ENCODE measurements at places on chromosomes 7 and 10.

DNA sequence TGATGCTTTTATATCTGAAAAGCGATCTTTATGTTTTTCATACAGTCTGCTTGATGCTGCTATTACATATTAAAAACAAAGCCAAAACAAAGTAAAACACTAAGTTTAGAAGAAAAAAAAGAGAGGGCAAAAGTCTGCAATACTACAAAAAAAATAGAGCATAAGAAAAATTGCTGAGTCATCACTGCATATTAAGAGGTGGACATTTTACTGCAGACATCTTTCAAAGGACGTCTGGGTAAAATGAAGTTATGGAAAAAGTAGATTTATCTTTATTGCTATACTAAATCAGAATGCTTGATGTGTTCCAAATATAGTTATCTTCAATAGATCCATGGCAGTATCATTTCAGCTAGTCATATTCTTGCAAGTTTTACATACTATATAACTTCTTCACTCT, 172.0 kb downstream of the MAGI2 start:
- no peak for DNase-seq

DNA sequence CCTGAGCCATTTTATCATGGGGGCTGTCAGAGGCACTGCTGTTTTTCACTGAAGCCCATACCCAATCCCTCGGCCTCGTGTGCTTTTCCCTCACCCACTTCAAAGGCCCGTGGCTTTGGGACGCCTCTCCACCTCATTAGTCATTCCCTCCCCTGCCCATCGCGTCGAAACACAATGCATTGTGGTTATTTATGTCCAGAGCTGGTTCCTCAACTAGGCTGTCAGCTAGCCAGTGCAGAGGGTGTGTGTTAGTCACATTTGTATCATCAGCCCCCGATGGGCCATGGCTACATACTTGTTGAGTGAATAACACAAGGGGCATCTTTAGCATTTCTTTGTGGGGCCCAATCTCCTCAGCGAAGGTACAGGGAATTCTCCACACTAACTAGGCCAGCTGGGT, 3.8 kb upstream of the CRCP start:
- DNase-seq = peak; percentile 94

DNA sequence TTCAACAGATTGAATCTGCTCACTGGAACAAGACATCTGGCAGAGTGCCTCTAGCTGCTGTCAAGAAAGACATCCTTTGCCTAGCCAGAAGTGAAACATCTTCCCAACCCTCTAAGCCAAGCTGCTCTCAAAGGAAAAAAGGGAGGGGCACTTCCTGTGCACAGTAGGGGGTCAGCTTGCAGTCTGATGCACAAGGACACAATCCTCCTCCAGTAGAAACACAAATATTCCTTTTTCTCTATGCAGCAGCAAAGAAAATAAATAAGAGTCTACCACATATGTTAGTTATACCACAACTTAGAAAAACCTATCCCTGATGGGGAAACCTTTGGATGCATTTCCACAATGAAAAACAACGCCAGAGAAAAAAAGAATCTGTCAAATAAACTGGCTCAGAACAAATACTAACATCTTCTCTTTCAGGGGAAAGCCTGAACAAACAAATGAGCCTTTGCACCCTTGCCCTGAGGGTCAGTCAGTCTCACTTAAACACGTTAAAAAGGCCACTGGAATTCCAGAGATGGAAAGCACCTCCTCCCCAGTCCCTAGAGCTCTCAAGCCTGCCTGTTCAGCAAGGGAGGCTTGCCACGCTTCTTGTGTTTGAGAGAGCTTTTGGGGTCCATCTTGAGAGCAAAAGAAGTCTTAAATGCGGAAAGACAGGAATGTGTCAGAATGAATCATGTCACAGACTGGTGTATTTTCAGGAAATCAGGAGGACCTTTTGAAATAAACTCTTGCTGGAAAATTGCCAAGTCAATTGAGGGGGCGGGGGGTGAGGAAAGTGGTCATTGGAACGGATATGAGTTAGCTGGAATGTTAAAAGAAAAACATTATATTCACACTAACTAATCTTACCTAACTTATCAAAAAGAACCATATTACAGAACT, 7.5 kb downstream of the LAMB1 start:
- peak; percentile 96 for DNase-seq

GRCh38 chr7:134448356-134449229, 10.3 kb downstream of the AKR1B1 start:
- no peak for DNase-seq

- no peak for DNase-seq
Observed at GRCh38 chr10:24904824-24905223, 47.6 kb downstream of the PRTFDC1 start.

GRCh38 chr7:115146148-115146547, 224.3 kb downstream of the MDFIC start:
- DNase-seq = no peak

GRCh38 chr7:41131956-41132355, 570.9 kb downstream of the INHBA start:
- DNase-seq = no peak

DNA sequence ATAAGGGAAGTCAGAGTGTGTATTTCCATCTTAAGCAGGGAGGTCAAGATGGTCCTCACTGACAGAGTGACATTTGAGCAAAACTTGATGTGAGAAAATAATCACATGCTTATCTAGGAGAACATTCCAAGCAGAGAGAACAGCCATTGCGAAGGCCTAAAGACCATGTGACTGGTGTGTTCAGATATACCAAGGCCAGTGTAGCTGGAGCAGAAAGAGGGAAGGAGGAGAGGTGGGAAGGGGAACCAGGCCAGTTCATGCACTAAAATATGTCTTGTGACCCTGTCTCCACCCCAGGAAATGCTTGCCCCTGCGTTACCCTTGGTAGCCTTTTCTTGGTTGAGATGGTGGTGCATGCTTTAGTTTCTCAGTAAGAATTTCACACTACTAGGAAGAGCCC, 77.4 kb downstream of the CACNB2 start:
- DNase-seq = no peak

DNA sequence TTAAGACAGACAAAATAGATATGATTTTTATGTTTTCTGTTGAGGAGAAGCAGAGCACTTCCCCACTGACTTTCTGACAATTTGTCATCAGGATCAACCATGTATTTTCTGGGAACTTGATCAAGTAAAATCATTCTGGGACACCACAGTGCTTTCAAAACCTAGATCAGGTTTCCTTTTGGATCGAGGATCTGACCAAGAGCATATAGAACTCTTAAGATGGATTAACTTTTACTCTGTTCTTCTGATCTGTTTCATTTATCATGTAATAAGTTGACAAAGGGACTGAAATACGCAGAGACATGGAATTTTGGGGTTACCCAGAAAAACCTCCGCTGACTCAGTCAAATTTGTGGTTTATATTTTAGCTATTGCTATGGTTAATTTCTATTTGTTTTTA, 136.0 kb upstream of the WNT16 start:
- no peak for DNase-seq

DNA sequence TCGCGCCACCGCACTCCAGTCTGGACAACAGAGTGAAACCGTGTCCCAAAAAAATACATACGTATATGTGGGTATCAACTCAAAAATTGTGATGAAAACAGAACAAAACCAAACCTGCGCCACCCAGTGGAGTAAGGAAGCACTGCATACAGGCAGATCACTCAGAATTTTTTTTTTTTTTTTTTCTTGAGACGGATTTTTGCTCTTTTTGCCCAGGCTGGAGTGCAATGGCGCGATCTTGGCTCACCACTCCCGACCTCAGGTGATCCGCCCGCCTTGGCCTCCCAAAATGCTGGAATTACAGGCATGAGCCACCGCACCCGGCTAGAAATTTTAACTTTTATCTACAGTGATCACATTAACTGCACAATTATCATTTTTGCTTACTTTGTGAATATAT, 9.1 kb upstream of the TMEM236 start:
- no peak for DNase-seq

DNA sequence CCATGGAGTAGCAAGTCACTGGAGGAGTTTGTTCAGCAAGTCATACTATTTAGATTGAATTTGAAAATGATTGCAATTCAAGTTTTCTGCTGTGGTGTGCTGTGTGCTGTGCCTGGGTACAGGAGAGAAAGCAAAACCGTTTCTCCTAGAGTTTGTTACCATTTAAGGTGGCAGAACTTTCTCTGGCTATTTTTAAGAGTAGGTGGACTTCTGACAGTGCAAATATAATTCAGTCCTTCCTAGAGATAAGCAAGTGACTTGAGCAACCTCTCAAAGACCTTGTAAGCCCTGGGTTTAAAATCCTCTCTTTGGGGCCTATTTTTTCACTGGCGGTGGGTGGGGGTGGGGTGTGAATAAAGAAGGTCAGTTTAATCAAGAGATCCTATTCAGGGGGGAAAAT, 42.9 kb upstream of the FGL2 start:
- DNase-seq = no peak

GRCh38 chr7:76048668-76048988, 722 bp downstream of the MDH2 start:
- DNase-seq = no peak

- DNase-seq = peak; percentile 46
Observed at GRCh38 chr10:132551093-132551807, 13.7 kb downstream of the INPP5A start.

DNA sequence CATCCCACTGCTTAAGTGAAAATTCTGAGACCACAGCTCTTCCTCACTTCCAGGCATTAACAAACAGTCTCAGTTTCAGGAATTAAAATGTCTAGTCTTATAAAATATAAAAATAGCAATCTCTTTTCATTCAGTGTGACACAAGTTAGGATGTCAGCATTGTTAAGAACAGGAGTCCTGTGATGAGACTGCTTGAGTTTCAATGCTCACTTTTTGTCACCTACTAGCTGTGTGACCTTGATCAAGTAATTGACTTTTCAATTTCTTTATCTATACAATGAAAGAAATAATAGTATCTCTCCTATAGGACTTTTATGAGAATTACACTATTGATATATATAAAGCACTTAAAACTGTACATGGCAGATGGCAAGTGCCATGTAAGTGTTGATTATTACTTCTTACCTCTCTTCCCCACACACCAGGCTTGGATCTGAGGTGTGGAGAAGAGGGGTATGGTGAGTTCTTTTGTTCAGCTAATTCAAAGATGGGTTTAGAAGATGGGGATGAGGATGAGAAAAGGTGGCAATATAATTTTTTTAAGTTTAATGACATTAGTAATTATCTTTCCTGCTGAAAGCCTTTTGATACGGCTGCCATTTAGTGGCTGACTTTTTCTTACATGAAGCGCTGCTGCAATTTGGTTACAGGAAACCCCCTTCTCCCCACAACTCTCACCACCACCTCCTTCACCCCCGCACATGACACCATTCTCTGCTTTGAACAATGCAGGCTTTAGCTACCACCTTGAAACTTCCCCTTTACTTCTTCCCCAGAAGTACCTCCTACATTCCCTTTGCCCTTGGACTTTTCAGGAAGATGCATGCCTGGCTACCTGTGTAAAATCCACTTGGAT, 20.8 kb upstream of the HYAL4 start:
- DNase-seq = no peak

DNA sequence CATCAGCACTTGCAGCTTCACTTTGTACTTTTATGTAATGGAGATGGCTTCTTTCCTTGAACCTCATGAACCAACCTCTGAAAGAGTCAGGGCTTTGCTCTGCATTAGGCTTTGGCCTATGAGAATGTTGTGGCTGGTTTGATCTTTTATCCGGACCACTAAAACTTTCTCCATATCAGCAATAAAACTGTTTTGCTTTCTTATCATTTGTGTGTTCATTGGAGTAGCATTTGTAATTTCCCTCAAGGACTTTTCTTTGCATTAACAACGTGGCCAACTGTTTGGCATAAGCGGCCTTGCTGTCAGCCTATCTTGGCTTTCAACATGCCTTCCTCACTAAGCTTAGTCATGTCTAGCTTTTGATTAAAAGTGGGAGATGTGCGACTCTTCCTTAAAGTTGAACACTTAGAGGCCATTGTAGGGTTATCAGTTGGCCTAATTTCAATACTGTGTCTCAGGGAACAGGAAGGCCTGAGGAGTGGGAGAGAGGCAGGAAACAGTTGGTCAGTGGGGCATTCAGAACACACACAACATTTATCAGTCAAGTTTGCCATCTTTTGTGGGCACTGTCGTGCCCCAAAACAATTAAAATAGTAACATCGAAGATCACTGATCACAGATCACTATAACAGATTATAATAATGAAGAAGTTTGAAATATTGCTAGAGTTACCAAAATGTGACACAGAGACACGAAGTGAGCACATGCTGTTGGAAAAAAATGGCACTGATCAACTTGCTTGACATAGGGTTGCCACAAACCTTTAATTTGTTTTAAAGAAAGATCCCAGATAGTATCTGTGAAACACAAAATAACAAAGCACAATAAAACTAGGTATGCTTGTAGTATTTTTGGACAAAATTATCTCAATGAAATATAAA, 64.7 kb downstream of the NRF1 start:
- DNase-seq = no peak

DNA sequence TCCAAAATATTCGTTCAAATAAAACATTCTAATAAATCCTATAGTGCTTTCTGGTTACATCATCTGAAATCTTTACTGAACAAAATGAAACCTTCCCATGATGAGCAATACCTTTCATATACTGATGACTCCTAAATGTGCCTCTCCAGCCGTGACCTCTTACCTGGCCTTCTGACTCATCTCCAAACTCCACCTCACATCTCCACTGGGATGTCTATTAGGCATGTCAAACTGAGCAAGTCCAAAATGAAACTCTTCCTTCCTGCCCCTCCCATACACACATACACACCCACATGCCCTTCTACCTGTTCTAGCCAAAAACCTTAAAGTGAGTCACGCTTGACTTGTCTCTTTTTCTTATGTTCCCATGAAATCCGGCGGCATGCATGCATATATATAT, 22.9 kb downstream of the GSAP start:
- DNase-seq = no peak

- DNase-seq = peak; percentile 46
Observed at GRCh38 chr10:13892871-13893270, 306.1 kb downstream of the PRPF18 start.

- DNase-seq = peak; percentile 98
Observed at GRCh38 chr10:93288679-93289634, 193.2 kb downstream of the MYOF start.

DNA sequence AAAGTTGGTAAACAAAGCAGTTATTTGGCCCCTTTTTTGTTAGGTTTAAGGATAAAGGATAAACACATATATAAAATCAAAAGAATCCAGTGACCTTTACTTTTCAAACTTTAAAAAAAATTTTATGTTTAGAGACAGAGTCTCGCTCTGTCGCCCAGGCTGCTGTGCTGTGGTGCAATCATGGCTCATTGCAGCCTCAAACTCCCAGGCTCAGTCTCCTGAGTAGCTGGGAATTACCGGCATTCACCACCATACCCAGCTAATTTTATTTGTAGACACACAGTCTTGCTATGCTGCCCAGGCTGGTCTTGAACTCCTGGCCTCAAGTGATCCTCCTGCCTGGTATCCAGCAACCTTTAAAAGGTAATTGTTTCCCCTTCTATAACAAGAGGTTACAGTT, 31.3 kb downstream of the GNA12 start:
- no peak for DNase-seq

- no peak for DNase-seq
Observed at GRCh38 chr7:140383954-140384713, 14.2 kb downstream of the SLC37A3 start.
